ENCODE measurements at places on chromosomes 12 and 14.

DNA sequence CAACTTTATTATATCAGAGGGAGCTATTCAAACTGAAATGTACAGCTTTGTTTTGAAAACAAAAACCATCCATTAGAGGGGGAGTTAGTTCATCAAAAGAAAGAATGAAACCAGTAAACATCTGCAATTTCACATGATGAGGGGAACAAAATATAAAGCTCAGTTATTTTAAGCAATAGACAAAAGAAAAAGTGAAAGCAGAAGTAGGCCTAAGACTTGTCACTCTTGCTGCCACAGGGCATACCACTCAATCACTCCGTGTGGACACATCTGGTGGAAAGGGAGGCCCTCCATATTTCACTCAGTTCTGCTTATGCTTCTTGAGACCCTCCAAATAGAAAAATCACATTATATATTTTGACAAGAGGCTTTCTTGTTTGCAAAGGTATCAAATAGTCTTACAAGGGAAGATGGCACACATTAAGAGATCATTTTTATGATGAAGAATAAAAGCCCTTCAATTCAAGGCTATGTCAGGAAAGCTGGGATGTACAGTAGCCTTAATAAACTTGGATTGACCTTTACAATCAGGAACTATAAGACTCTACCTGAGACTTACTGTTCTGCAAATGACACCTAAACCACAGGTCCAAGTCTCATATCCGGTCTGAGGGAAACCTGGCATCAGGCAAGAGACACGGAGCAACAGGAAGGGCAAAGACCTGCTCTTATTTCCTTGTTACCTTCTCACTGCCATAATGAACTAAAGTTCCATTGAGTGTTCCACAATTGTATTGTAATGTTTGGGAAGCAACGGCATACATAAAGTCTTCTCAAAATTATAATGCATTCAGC lies 222.5 kb upstream of the GRIP1 start:
- no peak for DNase-seq

DNA sequence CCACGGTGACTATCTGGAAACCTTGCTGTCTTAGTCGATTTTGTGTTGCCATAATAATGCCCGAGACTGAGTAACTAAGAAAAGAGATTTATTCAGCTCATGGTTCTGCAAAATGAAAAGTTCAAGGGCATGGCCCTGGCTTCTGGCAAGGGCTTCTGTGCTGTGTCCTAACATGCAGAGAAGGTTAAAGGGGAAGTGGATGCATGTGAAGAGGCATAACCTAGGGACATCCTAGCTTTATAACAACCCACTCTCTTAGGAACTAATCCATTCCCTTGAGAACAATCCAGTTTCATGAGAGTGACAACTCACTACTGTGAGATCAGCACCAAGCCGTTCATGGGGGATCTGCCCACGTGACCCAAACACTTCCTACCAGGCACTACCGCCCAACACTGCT lies 11.5 kb downstream of the FLVCR2 start:
- DNase-seq, result no peak

DNA sequence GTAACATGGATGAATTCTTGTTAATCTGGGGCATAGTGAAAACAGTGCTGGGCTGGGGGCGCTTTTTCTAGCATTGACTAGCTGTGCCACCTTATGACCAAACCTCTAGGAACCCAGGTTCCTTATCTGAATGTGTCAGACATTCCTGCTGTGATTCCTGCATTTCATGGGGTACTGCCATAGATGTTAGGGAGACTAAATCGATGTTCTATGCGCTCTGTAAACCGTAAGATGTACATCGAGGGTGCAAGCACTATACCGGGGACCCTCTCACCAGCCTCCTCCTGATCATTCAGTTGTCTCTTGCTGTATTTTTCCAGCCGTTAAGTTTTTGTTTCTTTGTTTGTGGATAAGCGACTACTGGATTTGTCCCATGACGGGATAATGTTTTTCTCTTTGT lies 170.9 kb upstream of the PARP11 start:
- DNase-seq, result no peak

- no peak for DNase-seq
Measured at GRCh38 chr12:79659961-79660431, 30.8 kb downstream of the PAWR start.

- DNase-seq, result no peak
Measured at GRCh38 chr12:65965358-65965757, 141.1 kb downstream of the HMGA2 start.

- DNase-seq, result no peak
Measured at GRCh38 chr14:28298156-28298555, 468.4 kb upstream of the FOXG1 start.

- DNase-seq, result no peak
Measured at GRCh38 chr14:91230397-91231035, 14.0 kb downstream of the GPR68 start.

- DNase-seq, result no peak
Measured at GRCh38 chr14:53549956-53550355, 396.8 kb upstream of the DDHD1 start.

GRCh38 chr14:31572955-31573354 lies 11.8 kb downstream of the NUBPL start:
- DNase-seq, result no peak

DNA sequence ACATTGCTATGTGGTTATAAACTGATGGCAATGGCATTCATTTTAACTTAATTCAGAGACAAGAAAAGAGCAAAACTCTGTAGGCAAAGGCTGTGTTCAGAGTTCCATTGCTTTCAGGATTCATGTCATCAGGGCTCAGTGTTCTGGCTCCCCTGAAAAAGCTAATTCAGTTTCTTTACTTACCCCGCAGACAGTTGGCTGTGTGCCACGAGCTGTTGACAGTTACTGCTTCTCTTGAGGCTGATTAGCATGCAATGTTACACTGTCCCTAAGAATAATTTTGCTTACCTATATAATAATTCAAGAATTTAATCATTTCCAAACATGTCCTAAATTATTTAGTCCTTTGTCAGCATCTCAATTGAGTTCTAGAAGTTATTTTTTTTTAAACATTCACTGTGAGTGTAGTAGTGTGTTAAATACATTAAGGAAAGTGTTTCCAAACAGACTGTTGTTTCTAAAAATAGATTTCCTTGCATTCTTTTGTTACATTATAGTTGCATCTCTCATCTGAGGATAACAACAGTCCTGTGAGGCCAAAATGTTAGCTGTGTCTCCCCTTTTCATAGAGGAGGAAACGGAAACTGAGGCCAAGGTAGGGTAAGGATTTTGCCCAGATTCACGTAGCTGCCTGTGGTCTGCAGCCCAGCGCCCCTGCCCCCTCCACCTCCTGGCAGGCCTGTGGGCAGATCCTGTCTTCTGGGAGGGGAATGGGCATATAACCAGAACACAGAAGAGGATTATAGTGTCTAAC lies 98.6 kb downstream of the PELI2 start:
- DNase-seq, result peak; percentile 14

- DNase-seq, result no peak
Measured at GRCh38 chr14:84819528-84819927, 710.4 kb upstream of the FLRT2 start.
